ENCODE measurements at places on chromosomes 2 and 18.
A peak's percentile ranks its signal among the peaks of the same experiment; 100 is the strongest.

DNA sequence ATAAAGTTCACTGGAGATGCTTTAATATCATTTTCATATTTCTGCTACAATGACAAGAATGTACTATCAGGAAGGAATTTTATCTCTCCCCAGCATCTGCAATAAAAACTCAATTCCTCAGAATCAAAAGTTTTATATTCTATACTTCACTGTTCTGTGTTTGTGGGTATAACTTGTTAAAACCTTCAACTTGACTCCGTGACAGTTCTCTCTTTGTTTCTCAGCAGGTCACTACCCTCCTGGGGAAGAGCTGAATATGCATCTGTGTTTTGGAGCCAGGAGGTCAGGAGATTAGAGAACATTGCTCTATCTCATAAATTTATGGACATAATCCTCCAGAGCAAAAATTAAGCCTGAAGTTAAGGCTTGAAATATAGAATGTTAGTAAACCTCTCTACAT lies 411.4 kb downstream of the TRIB2 start:
- DNase-seq, result no peak

DNA sequence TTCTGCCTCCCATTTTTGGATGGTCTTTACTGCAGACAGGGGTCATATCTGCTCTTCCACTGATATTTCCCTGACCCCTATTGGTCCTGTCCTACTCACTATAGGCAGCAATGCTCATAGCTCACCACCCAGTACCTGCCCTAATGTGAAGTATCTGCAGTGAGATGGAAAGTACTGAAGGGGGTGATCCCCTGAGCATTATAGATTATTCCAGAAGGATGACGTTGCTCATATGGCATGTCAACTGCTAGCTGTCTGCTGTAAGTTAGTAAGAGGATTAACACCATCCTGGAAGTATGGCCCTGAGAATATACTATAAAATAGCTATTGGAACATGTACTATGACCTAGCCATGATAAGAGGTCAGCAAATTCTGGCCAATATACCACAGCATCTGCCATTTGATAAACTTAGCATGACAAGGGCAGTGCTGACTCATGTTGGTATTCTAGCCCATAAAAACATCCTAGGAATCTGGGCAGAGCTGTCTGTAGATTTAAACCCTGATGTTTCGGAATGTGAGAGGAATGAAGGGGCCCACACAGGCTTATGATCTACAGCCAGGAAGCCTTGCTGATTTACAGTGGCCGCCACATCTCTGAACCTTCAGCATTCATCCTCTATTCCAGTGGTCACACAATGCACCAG lies 451.4 kb downstream of the TNS1 start:
- no peak for DNase-seq

DNA sequence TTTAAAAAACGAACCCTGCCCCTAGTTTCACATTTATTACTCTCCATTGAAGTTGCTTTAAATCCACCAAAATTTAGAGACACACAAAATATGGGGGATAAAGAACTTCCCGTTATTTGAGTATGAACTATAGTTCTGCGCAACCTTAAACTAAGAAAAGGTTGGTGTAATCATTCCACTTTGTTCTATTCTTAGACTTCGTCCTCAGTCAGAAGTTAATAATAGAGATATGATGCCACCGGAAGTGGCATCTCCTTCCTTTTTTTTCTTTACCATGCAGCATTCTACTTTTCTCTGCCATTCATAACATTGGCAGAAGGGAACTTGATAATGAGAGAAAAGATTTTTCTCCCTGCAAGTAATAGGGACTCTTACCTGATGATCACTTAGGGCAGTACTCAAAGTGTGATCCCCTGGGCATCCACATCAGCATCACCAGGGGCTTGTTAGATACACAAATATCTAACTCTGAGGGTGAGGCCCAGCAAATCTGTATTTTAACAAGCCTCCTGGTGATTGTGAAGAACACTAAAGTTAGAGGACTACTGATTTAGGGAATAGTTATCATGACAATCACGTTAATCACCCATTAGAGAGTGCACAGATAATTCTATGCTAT lies 147.7 kb upstream of the DTNA start:
- DNase-seq, result no peak

DNA sequence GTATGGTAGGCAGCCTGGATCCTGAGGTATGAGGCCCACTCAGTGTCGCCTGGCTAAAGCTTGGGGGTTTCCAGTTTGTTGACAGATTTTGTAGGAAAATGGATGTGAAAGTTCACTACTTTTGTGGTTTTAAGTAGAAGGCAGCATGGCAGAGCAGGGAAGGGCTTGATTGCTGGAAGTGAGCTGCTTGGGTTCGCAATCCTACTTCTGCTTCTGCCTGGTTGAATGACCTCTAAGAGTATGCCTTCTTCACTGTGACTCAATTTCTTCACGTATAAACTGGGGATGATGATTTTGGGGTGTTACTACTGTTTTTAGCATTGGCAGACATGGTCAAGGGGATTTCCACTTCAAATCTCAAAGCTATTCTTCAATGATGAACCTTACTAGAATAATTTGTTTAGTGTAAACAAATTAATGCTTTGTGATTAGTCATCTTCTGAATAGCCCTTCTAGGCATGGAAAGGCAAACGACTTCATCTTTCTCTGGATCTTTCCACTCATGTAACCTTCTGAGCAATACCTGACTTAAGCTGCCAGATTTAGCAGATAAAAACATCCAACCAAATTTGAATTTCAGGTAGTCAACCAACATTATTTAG lies 13.2 kb downstream of the BMP10 start:
- no peak for DNase-seq

GRCh38 chr18:59033359-59033758 lies 106.3 kb upstream of the SEC11C start:
- DNase-seq, result no peak

DNA sequence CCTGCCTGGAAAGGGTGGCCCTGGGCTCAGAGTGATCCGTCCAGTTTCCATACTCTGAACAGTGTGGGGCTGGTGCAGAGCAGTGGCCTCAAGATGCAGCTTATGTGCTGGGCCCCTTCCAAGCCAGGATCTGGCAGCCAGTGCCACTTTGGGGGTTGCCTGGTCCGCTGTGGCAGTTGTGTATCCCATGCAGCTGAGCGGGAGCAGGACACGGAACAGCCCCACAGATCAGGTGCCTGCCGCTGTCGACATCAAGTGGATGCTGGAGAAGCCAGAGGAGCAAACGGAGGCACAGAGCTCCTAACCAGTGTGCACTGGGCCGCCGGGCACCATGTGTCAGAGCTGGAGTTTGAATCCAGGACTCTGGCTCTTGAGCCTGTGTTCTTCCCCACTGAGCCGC lies 112.0 kb downstream of the CABLES1 start:
- no peak for DNase-seq

- peak; percentile 82 for DNase-seq
Observed at GRCh38 chr2:26745609-26746327, 18.3 kb upstream of the SLC35F6 start.

GRCh38 chr18:70365361-70365760 lies 76.5 kb downstream of the SOCS6 start:
- no peak for DNase-seq

- no peak for DNase-seq
Observed at GRCh38 chr2:64036034-64036705, 16.9 kb upstream of the VPS54 start.

DNA sequence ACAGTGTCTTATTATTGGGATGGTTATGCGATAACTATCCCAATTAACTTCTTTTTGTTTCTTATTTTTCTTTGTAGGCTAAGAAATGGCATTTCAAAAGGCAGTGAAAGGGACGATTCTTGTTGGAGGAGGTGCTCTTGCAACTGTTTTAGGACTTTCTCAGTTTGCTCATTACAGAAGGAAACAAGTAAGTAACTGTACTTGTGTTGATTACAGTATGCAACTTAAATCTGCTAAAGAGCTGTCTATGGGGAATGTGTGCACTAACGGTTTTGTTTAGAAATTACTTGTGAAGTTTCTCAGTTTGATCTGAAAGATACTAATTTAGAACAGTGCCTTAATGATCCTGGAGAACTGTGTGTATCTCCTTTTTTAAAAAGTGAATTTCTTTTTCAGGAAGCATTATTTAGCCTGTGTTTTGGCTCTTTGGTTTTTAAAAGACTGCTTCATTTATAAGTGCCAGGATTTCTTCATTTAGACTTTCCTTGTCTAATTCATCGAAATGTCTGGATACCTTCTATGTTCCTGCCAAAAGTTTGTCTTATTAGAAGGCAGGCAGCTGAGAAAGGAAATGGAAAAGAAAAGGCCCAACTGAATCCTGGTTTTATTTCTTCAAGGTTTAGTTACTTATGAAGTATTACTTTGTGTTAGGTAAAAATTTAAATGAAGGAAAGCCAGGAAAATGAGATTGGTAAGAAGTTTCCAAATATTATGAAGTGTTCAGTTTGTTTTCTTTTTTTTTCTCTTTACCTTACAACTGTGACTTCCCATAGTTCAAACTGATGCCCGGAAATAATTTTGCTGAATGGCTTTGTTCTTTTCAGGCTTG lies 40.1 kb downstream of the GPD2 start:
- DNase-seq, result no peak

DNA sequence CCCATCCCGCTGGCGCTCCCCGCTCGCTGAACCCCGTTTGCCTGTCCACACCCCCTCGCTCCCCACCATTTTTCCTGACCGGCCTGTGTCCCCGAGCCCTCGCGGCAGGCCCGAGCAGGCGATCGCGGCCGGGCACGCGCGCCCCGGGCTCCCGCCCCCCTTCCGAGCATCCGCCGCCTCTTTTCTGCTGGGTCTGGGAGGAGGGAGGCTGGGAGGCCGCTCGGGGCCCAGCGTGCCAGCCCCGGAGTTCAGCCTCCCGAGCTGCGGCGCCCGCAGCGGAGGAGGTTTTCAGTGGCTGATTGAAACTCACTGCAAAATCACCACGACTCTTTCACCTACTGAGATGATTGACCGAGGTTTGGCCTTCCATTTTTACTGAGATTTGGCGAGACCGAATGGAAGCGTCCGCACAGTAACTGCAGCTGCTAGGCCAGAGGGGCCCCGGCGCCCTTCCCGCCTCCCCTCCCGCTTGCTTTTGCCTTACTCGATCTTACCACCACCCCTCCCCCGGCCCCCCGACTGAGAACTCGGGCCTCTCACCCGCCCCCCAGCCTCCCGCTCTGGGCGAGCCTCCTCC lies 4.8 kb downstream of the SOX11 start:
- DNase-seq, result peak; percentile 86

GRCh38 chr2:113854208-113854607 lies 35.7 kb upstream of the ACTR3 start:
- DNase-seq, result no peak

DNA sequence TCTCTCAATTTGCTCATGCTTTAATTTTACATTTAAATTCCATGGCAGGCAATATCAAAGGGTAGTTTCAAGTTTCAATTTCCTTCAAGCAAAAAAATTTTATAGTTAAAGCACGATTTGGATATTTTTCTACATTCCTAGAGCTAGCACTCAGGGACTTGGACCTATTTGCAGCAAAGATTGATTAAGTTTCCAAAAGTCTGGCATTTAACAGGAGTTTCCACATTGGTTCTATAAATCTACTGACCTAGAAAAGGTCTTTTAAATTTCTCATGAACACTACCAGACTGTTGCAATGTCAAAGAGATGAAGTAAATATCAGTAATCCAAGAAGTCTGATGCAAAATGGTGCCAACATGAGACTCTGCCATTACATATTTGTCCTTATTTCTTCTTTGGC lies 253.7 kb upstream of the LINC00305 start:
- no peak for DNase-seq

- DNase-seq, result no peak
Observed at GRCh38 chr2:8542381-8543059, 139.3 kb upstream of the ID2 start.

GRCh38 chr2:27792759-27793158 lies 21.2 kb downstream of the MRPL33 start:
- no peak for DNase-seq

- no peak for DNase-seq
Observed at GRCh38 chr2:6994536-6995128, 77.4 kb downstream of the RNF144A start.

- no peak for DNase-seq
Observed at GRCh38 chr18:35457140-35457704, 40.5 kb downstream of the INO80C start.

DNA sequence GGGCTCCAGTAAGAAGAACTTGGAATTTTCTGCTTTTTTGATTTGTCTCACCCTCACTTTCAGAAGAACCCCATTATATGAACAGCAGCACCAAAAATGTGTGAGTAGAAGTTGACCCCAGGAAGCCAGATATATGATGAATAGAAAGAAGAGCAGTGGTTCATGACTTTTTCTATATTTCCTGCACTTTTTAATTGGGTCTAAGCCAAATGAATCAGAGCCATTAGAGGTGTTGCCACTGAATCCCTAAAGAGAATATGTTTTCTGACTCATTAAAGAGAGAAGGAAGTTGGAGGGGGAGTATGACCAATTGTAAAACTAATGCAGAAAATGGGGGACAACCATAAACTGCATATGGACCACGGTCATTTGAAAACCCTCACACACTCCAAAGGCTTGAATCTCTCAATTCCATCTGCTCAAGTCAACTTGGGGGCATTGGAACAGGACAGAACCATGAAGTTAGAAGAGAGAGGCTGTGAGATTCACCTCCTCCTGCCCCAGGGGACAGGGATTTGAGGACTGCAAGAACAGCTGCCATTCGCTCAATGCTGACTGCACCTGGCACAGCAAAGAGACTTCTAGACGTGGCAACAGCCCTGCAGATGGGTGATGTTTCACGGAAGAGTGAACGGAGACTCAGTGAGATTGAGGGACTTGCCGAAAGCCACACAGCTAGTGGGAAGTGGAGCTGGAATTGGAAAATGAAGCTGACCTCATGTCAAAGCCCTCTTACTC lies 3.0 kb downstream of the DAPL1 start:
- DNase-seq, result no peak

- DNase-seq, result no peak
Observed at GRCh38 chr18:42446195-42446594, 491.2 kb downstream of the PIK3C3 start.

- no peak for DNase-seq
Observed at GRCh38 chr2:44100351-44100750, 68.3 kb upstream of the PPM1B start.

- no peak for DNase-seq
Observed at GRCh38 chr2:223969856-223970255, 12.6 kb downstream of the MRPL44 start.

GRCh38 chr2:218035463-218036100 lies 32.8 kb upstream of the TNS1 start:
- DNase-seq, result no peak

GRCh38 chr2:112644155-112644932 lies 1.4 kb upstream of the SLC20A1 start:
- no peak for DNase-seq

GRCh38 chr2:135820003-135820618 lies 16.9 kb downstream of the LCT start:
- no peak for DNase-seq

GRCh38 chr2:231312066-231312465 lies 83.4 kb upstream of the B3GNT7 start:
- no peak for DNase-seq

GRCh38 chr2:239164335-239164871 lies 236.4 kb downstream of the HDAC4 start:
- DNase-seq, result no peak

GRCh38 chr2:200733713-200734198 lies 78.0 kb upstream of the BZW1 start:
- DNase-seq, result no peak

GRCh38 chr2:35530615-35531135 lies 824.9 kb upstream of the CRIM1 start:
- no peak for DNase-seq
